ENCODE measurements at places on chromosomes 1 and 21.

- no peak for DNase-seq
These were observed 15.0 kb downstream of the SNX27 start for GRCh38 chr1:151626740-151627334.

- peak; percentile 89 for DNase-seq
These were observed 49.2 kb upstream of the PAX7 start for GRCh38 chr1:18581420-18581880.

DNA sequence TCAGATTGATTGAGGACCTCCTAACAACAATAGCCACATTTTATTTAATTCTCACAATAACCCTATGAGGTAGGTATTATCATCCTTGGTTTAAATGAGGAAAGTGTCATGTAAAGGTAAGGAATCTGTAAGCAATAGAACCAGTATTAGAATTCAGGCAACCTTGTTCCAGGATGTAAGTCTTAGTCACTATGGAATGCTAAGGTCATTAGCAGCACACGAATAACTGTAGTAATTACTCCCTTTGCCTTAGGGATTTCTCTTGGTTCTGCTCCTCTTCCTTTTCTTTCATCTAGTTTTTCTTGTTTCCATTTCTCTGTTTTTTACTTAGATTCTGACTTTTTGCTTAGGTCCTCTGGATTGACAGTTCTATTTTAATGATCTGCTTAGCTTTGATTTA, 23.1 kb upstream of the ATP6V1G3 start:
- DNase-seq, result peak; percentile 13

DNA sequence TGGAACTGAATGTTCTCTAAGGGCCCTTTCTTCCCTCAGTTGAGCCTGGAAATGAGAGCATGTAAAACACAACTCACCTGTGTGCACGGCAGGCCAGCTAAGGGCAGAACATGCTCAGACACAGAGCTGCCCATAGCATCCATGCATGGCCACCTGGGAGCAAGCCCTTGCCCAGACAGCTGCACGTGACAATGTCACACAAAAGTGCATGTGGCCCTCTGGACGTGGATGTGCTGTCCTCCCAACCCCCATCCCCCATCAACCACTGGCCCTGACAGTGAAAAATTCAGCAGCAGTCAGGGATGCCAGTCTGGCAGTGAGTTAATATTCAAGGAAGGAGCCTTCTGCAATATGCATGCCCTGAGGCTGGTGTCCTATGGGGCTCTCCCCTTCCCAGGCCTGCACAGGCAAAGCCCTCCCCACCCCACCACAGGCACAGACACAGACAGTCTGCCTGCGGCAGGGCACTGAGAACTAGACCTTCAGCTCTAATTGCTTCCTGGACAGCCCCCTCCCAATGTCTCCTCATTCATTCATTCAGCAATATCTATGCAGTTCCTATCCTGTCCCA, 14.6 kb upstream of the COL16A1 start:
- DNase-seq, result no peak

DNA sequence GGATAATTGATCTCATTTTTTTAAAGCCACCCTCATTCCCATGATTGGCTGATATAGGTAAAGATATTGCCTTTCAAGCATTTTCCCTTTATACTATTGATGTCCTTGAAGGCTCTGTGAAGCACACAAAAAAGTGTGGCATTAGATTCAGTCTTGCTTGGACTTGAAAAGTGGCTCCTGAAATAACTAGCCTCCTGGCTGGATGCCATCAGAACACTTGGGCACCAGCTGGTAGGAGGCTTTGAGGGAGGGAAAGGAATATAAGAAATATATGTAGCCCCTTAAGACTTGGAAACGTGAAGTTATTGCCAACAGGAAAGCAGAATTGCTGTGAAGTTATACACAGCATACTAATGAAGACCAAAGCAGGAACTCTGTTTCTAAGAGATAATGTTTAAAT, 14.1 kb downstream of the MTR start:
- DNase-seq, result no peak

DNA sequence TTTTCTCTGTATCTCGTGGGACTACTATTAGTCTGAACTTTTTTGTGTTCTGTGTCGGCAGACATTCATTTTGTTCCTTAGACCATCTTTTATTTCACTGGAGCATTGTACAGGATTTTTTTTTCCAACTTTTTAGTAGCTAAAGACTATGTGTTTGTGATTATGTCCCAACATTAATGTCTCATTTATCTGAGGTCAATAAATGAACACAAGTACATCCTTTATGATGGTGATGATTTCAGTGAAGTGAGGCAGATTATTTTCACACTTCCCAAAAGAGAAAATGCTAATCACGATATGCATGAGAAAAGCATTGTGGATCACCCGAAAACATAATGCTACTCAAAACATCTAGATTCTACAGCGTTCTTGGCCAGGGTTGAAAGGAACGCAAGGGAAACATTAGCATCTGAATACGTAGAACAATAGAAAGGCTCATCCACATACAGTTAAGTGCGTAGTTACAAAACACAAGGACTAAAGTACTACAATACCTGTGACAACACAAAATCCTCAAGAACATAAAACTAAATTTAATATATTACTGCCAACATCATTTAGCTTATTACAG, 981.7 kb upstream of the NCAM2 start:
- peak; percentile 14 for DNase-seq

DNA sequence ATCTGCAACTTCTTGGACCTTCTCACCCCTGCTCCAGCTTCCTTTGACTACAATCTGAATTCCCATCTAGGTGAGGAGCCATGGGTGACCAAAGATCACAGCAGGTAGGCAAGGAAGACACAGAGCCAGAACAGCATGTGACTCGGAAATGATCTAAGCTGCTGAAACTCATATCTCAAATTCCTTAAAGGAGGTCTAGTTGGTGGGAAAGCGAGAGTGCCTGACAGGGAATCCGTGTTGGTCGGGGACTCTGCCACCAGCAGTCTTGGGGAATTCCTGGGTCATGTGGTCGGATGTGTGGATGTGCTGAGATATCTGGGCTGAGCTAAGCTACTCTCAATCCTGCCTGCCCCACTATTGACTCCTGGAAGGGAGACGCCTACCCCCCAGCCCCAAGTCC, 3.2 kb upstream of the NUAK2 start:
- no peak for DNase-seq

DNA sequence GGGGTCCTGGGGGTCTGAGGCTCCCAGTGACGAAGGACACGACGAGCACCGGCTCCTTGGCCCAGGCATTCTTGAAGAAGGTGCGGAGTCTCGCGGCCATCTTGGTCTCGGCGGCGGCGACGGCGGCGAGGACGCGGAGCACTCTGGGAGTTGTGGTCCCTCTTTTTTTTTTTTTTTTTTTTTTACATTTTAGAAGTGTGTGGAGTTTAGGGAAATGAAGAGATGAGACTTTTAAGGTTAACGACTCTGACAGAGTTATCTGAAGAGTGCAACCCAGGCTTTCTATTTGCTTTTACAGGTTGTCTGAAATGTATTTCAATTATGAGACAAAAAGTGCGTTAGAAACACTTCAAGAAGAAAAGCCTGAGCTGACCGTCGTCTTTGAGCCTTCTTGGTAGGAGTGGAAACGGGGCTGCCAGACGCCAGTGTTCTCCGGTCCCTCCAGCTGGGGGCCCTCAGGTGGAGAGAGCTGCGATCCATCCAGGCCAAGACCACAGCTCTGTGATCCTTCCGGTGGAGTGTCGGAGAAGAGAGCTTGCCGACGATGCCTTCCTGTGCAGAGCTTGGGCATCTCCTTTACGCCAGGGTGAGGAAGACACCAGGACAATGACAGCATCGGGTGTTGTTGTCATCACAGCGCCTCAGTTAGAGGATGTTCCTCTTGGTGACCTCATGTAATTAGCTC, 9.7 kb downstream of the OR2B11 start:
- peak; percentile 77 for DNase-seq

GRCh38 chr1:171220081-171220420, 28.2 kb upstream of the FMO1 start:
- DNase-seq, result peak; percentile 38

GRCh38 chr21:14833666-14834351, 231.0 kb downstream of the NRIP1 start:
- DNase-seq, result no peak

DNA sequence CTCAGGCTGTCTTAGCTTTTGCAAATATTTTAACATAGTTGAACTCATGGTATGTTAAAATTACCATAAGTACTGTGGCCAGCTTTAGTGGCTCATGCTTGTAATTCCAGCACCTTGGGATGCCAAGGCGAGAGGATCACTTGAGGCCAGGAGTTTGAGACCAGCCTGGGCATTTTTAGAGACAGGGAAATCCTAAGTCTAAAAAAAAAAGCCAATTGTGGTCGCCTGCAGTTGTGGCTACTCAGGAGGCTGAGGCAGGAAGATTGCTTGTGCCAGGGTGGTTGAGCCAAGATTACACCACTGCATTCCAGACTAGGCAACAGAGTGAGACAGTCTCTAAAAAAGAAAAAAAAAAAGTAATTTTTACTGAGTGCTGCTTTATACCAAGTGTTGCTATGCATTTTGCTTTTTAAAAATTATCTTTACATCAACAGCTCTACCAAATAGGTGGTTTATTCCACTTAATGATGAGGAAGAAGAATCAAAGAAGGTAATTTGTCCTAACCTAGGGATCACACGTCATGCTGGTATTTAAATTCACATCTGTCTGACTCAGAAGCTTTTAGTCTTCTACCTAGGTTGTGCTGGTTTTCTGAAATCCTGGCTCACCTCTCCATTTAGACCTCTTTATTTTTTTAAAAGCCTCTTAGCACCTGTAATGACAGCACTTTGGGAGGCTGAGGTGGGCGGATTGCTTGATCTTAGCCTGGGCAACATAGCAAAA, 16.8 kb downstream of the PPP1R12B start:
- no peak for DNase-seq

DNA sequence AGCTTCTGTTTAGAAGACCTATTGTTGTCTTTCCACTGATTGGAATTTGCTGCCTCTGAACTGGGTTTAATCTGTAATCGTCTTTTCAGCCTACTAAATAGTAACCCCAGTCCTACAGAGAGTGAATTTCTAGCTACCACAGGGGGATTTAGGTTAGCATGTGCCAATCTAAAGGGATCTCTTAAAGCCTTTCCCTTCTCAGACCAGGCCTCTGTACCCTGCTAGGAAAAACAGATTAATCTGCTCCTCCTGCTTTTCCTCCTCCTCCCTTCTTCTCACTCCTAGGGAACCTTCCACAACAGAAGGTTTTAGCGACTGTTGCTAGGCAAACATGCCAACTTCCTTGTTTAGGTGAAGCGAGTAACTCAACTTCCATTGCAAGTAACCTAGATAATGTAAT, 1.3 kb upstream of the RC3H1 start:
- peak; percentile 25 for DNase-seq

- DNase-seq, result no peak
These were observed 8.7 kb downstream of the TMPRSS3 start for GRCh38 chr21:42387164-42387563.

- no peak for DNase-seq
These were observed 3.2 kb downstream of the EFHD2 start for GRCh38 chr1:15412843-15413242.

GRCh38 chr1:66374561-66375111, 159.3 kb upstream of the SGIP1 start:
- DNase-seq, result no peak

DNA sequence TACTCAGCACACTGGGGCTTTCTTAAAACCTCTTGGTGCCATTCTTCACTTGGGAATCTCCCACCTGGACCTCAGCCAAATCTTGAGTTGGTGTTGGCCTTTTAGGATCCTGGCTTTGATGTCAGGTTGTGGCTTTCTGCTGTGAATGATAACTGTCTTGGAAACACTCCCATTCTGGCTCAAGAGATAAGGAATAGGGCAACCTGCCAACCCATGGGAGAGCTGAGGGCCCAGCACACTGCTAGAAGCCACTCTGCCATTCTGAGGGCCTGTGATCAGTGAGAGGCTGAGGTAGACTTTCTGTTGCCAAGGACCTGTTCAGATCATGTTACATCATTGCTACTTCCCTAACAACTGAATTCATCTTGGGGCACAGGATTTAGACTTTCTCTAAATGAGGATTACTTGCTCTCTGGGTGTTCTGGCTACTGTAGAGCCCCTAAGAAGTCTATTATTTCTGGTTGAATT, 45.8 kb downstream of the TTC39A start:
- no peak for DNase-seq

DNA sequence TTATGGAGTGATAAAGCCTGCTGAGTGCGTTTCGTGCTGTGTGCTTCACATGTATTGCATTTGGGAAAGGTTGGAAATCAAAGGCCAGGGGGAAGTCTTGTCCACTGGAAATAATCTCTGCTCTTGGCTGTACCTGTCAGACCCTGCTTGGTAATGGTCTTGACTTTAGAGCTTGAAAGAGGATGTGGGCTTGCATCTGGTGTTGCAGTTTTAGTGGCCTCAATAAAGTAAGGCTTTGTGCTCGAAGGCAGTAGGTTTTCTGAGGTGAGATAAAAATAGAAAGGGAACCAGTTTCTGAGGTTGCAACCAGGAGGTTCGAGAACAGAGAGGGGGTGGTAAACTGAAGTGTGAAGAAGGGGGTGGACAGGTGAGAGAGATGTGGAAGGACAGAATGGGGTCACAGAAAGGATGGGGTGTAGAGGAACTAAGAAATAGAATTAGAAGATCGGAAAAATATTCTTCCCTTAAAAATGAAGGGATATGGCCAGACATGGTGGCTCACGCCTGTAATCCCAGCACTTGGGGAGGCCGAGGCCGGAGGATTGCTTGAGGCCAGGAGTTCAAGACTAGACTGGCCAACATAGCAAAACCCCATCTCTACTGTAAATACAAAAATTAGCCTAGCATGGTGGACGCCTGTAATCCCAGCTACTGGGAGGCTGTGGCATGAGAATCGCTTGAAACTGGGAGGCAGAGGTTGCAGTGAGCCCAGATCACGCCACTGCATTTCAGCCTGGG, 1.5 kb downstream of the S100PBP start:
- no peak for DNase-seq

GRCh38 chr1:112998592-112999235, 42.7 kb upstream of the SLC16A1 start:
- DNase-seq, result peak; percentile 50

DNA sequence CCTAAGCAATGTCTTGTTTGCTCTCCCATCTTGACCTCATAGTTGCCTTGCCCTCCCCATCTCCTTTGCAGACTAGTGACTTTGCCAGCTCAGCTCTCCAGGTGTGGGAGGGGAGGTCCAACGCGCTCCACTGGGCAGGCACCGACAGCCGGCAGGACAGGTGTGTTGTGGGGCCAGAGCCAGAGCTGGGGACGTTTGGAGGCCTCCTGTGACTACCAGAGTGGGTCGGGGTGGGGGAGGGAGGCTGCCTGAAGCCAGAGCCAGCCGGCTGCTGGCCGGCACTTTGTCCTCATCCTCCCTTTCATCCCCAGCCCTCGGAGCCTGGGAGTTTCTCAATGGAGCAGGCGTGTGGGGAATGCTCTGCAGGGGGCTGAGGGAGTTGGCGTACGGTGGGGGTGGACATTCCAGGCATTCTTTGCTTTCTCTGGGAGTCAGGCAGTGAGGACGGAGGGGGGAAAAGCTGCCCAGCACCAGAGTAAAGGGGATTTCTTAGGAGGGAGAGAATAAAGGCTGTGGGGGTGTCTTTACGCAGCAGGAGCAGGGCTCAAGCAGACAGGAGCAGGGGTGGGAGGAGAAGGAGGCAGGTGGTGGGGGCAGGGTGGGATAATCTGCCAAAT, 20.2 kb downstream of the NUAK2 start:
- peak; percentile 84 for DNase-seq

DNA sequence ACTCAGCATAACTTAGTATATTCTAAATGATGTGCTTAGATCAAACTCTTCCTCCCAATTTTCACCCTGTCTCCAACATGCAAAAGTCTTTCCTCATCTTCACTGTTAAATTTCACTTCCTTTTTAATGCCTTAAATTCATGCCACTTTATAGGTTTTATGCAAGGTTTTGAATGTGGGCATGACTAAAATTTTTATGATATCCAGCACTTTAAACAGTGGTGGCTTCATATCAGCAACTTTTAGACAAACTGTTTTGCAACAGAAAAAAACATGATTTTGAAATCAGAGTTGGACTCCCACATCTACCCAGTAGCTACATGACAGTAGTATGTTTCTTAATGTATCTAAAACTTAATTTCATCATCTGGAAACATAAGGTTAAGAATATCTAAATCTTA, 84.7 kb upstream of the ZP4 start:
- DNase-seq, result no peak

Data from iPS-NIHi11 (cell line).